ENCODE measurements at places on chromosomes 11 and 22. TPM values are rescaled to one million over a fixed set of nuclear protein-coding genes. Genes with fewer than 3 reads are reported as not detected.

The DNAJB7 gene
- not detected for total RNA-seq

The TMEM191B gene
- 0.94 TPM for total RNA-seq

The STARD10 gene
- total RNA-seq, result 20.4 TPM

The APOL5 gene
- total RNA-seq, result not detected

The ARHGAP8 gene
- total RNA-seq, result 1.4 TPM

The APBB1 gene
- 266 TPM for total RNA-seq

The ST14 gene
- total RNA-seq, result not detected

The MAP4K2 gene
- total RNA-seq, result 9.8 TPM

GRCh38 chr11:134334796-134335571, 3.2 kb downstream of the GLB1L2 start:
- no peak for DNase-seq

GRCh38 chr11:3105791-3106735, 48.8 kb upstream of the CARS1 start:
- DNase-seq, result no peak

GRCh38 chr22:40491990-40492631, 121.7 kb downstream of the SGSM3 start:
- no peak for DNase-seq

DNA sequence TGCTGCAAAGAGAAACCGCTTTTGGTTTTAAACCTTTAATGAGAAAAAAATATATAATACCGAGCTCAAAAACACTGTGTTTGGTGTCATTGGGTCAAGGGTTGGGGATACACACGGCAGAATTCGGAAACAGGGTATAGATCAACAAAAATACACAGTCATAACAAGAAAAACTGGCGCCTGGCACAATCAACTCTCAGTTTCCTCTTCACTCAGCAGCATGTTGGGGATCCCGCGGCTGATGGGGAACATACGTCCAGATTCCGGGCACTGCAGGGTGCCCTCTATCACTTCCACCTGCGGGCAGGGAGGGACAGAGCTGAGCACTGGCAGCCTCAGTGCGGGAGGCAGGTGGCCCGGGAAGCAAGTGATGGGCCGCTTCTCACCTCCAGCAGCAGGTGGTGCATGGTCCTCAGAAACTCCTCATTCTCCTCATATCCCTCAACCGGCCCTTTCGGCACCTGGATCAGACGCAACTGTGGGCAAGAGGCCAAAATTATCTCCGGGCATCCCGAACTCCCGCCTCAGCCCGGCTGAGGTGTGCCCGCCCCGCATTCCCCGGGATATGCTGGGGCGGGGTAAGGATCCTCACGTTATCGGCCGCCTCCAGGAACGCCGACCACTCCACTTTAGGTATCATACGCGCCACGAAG, 561 bp downstream of the TRMT112 start:
- DNase-seq, result no peak

DNA sequence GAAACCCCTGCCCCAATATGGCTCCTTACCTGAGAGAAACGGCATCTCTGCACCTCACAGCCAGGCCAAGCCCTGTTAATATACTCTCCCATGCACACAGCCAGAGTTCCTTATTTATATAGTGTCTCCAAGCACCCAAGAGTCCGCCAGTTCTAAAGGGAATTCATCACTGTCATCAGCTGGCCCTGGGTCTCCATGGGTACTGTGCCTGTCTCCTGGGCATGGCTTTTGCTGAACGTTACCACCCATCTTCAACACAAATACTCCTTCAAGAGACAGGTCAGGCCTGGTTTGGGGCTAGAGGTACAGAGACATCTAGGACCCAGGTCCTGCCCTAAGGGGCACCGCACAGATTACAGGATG, 1.6 kb upstream of the ATG16L2 start:
- DNase-seq, result no peak

GRCh38 chr11:120546312-120547205, 35.0 kb downstream of the GRIK4 start:
- DNase-seq, result peak; percentile 36

- no peak for DNase-seq
Measured at GRCh38 chr22:33272180-33272579, 214.0 kb upstream of the SYN3 start.

DNA sequence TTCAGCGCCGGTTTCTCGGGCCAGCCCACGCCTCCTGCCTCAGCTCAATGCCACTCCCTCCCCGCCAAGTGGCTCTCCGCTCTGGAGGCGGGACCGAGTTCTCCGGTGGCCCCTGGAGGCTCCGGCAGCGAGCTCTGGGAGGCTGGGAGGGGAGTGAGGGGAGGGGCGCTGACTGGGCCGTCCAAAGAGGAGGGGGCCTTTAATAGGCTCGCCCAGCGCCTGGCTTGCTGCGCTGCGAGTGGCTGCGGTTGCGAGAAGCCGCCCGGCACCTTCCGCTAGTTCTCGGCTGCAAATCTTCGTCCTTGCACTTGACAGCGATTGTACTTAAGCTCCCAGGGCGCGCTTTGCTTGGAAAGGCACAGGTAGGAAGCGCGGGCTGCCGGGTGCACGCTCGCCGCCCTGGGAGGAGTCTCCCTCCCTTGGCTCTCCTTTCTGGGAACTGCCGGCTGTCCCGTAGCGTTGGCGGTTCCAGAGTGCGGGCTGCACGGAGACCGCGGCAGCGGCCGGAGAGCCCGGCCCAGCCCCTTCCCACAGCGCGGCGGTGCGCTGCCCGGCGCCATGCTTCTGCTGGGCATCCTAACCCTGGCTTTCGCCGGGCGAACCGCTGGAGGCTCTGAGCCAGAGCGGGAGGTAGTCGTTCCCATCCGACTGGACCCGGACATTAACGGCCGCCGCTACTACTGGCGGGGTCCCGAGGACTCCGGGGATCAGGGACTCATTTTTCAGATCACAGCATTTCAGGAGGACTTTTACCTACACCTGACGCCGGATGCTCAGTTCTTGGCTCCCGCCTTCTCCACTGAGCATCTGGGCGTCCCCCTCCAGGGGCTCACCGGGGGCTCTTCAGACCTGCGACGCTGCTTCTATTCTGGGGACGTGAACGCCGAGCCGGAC, at the start of gene ADAMTS15:
ADAMTS15 (plus strand) TSS at position 230 of the 894 bp plus-strand sequence; CDS start at position 559, 329 bp downstream.
- peak; percentile 19 for DNase-seq

DNA sequence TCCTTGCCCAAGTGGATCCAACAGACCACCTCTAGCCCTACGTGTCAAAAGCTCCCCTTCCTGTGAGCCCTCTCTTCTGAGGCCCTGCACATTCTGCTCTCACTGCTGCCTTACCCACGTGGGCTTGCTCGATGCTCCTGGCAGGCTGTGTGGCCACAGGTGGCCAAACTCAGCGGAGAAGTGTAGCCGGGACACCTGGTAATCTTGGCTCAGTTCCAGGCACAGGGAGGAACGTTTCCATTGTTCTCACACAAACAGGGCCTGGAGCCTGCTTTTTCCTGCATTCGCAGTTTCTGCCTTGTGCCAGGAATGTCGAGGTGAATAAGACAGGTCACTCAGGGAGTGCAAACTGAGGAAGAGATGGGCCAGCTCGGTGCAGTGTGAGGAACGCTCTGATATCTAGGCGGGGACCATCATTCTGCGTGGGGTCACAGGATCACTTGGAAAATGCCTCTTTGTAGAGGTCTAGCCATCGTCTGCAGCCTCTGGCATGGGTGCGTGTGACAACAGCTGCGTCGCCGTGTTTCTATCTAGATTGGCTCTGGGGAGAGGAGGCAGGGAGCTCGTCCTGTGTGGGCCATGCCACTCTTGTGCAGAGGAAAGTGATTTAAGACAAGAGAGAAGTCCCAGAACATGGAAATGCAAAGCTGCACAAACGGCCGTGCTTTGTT, 127.6 kb upstream of the PARVA start:
- no peak for DNase-seq

DNA sequence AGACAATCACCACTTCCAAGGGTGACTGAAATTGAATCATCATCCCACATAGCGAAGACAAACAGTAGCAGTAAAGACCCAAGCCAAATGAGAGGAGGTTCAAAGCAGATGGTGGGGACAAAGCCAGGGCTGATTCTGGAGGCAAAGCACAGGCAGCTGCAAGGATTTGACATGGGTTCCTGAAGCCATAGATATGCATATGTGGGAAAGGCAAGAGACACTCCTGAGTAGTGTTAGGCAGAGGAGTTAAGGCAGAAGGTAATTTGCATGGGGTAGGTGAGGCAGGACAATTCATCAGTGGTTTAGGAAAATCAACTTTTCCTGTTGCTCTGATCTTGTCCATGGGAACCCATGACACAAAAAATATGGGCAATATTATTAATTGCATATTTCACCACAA, 462.8 kb downstream of the FAM181B start:
- DNase-seq, result no peak

DNA sequence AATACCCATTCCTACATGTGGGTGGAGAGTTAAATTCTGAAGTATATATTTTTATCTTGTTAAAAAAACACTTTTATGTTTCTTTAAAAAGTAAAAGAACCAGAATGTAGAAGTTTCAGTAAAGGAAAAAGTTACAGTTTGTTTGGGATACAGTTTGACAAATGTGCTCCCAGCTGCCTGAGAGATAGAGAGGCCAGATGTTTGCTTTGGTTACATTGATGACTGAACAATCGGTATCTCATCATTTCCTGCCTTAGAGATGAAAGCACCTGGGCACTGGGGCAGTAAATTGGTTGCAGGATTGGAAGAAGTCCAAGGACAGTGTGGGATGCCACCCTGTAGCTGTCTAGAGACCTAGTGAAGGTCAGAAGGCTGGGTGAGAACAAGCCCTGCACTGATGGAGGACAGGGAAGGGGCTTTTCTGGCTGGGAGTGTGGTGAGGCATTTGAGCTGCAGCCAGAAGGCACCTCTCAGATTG, 16.6 kb downstream of the MED15 start:
- no peak for DNase-seq

- no peak for DNase-seq
Measured at GRCh38 chr11:99418927-99419720, 398.4 kb downstream of the CNTN5 start.

- peak; percentile 50 for DNase-seq
Measured at GRCh38 chr22:46542011-46542985, 4.9 kb upstream of the CELSR1 start.

- DNase-seq, result no peak
Measured at GRCh38 chr22:32080904-32081303, 37.8 kb downstream of the SLC5A1 start.

GRCh38 chr11:77046060-77046501, 11.9 kb downstream of the B3GNT6 start:
- DNase-seq, result no peak

DNA sequence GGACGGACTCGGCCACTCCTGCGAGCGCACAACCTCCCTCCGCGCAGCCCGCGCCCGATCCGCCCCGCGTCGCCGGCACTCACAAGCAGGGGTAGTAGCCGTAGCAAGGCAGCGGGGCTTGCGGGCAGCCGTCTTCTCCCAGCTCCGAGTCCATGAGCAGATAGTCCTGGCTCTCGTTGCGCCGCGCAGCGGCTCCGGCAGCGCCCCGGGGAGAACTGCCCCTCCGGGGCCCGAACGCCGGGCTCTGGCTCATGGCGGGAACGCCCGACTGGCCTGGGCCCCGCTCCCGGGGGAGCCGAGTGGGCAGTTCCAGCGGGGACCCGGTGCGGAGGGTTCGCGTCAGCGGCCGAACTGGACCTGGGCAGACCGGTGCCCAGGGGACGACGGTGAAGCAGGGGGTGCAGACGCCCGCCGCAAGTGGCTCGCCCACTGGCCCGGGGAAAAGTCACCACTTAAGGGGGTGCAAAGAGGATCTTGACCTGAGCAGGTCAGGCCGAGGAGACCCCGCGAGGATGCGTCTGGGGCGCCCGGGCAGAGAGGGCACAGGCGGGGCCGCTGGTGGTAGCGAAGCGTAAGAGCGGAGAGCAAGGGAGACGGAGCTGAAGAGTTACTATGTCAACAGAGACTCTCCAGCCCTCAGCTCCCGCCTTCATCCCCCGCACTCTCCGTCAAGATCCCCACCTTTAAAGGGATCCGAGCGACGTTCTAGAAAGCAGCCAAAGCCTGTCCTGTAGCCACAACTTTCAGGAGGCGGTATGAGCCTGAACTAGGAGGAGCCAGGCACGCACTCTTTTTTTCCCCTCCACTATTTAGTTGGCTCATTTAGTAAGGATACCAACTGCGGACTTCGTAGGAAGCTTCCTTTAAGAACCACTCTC, at the start of gene TRPC6:
TRPC6 (minus strand) TSS at position 757 of the 878 bp plus-strand sequence; CDS start at position 253, 504 bp downstream.
- DNase-seq, result no peak

GRCh38 chr11:9853929-9854552, 190.2 kb downstream of the SWAP70 start:
- DNase-seq, result no peak

DNA sequence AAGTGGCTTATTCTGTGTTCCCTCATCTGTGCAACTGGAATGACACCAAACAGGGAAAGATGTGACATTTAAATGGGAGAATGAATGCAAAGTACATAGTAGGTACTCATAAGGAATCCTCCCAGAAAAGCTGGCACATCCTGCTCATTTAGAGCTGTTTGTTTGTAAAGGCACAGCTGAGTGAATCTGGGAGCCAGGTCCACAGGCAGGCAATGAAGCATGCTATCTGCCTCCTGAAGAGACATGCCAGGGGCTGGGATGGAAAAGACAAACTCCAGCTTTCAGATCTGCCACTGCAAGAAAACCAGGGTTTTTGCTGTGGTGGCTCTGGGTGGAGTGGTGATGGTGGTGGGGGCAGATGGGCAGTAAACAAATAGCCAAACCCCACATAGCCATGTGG, 150.1 kb downstream of the TENM4 start:
- DNase-seq, result no peak

- no peak for DNase-seq
Measured at GRCh38 chr11:88799771-88800500, 265.8 kb downstream of the GRM5 start.

GRCh38 chr11:46363031-46363407, 15.8 kb downstream of the DGKZ start:
- DNase-seq, result peak; percentile 55

DNA sequence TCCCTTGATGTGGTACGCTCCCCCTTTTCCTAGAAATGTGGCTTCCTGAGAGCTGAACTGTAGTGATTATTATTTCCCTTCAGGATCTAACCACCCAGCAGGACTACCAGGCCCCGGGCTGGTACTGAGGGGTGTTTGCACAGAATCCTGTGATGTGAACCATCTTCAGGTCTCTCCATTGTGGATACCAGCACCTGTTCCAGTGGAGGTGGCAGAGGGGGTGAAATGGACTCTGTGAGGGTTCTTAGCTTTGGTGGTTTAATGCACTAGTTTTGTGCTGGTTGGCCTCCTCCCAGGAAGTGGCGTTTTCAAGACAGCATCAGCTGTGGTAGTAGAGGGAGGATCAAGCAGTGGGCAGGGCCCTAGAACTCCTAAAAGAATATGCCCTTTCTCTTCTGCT, 18.6 kb downstream of the C11orf91 start:
- no peak for DNase-seq

DNA sequence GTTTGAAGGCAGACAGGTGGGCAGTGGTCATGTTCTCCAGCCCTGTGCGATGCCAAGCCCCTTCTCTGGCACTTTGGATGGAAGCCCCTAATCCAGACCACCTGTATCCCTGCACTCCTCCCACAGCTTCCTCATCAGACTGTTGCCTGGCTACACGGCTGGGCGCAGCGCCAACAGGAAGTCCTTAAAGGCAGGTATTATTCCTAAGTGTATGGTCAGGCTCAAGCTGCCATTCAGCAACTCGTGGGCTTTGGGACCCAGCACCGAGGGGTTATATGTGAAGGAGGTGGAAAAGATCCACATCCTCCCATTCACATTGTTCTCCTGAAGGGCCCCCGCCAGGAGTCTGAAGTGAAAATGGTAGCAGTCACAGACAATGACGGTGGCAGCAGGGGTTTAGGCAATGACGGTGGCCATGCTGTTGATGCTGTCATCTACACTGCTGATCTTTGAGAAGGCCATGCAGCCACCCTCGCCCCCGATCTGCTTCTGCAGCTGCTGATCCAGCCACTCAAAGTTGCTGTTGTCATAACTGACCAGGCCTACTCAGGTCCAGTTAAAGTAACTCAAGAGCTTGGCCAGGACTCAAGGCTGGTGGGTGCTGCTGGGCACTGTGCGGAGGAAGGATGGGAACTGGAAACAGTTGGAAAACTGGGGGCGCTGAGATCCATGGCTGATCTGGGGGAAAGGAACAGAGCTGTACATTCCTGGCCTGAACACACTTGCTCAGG, 27.7 kb downstream of the OR6Q1 start:
- no peak for DNase-seq
